ENCODE measurements at places on chromosomes 2 and 18.
A peak's percentile ranks its signal among the peaks of the same experiment; 100 is the strongest.

DNA sequence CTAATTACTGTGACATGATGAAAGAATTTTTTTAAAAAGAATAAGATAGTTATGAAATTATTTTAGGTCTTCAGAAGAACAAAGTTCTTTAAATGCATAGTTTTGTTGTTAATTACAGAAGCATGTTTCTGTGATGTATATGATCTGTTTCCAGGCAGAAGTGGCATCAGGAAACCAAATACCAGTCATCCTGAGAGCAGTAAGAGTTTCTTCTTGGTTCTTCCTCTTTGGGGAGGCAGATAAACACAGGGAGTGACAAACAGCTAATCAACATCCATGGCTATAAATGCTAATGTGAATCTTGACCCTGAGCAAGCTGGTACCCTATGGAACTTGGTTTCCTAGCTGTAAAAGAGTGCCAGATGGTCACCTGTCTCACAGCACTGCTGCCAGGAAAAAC, 29.2 kb downstream of the WIPF1 start:
- DNase-seq = no peak

GRCh38 chr2:77007686-77008085, 514.5 kb downstream of the LRRTM4 start:
- DNase-seq = no peak

- no peak for DNase-seq
These were observed 241.2 kb upstream of the KCNJ3 start for GRCh38 chr2:154457286-154457685.

DNA sequence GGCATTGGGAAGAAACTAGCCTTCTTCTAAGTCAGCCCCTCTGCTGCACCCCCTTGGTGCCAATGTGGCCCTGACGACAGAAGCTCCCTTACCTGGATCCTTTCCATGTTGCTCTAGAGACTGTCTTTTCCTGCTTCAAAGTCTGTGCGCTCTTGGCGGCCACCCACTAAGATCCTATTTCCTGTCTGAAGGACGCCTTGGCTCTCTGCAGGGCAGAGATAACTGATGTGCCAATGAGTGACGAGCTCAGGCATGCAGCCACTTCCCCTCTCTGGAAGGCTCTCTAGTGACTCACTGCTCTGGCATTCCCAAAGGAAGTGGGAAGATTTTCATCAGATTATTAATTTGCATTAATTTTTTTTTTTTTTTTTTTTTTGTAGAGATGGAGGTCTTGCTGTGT, 273.5 kb downstream of the CDH20 start:
- DNase-seq = no peak

DNA sequence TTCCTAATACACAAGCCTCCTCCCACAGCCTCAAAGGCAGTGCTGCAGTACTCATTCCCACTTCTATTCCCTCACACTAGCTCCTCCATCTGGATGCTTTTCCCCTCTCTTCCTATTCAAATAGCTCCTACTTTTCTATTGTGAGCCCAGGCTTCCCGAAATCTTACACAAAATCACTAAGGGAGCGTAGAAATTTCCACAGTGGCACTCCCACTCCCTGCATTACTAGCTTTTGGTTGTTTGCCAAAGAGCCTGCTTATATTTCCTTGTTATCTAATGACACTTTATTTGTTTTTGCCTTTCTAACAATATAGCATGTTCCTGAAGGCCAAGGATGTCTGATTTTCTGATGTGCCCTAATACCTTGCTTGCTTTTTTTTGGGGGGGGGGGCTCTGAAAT, 10.9 kb downstream of the EPAS1 start:
- no peak for DNase-seq

GRCh38 chr2:232412986-232413385, 6.3 kb downstream of the ALPG start:
- no peak for DNase-seq

DNA sequence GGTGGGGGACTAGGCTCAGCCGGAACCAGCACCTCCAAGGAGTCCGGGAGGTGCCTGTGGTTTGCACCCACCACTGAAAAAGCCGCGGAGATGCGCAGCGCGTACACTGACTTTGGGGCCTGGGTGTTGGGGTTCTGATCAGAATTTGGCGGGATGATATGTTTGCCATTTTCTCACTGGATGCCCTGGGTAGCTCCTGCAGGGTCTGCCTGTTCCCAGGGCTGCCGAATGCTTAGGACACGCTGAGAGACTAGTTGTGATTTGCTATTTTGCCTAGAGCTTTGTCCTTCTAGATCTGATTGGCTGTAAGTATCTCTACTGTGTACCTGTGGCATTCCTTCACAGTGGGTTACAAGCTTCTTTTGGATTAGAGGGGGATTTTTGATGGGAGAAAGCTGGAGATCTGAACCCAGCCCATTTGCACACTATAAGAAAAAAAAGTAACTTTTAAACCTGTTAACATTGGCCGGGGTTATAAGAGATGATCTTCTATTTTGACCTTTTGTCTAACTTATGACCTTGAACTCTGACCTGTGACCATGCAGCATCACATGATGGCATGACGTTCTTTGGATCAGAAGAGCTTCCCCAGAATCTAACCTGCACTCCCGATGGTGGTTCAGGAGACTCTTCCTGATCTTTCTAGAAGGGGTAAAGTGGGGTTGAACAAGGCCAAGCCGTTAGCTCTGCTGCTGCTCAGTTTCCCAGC, 1.6 kb downstream of the KCNE4 start:
- DNase-seq = no peak

DNA sequence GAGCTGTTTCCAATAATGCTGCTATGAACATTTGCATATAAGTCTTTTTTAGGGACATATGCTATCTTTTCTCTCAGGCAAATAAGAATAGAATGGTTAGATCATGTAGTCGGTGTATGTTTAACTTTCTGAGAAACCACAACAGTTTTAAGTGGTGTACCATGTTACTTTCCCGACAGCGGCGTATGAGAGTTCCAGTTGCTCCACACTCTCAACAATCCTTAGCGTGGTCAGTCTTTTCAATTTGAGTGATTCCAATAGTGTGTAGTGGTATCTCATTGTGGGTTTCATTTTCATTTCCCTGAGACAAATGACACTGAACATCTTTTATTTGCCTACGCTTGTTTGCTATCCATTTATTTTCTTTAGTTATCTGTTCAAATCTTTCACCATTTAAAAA, 149.5 kb downstream of the ACOXL start:
- no peak for DNase-seq

DNA sequence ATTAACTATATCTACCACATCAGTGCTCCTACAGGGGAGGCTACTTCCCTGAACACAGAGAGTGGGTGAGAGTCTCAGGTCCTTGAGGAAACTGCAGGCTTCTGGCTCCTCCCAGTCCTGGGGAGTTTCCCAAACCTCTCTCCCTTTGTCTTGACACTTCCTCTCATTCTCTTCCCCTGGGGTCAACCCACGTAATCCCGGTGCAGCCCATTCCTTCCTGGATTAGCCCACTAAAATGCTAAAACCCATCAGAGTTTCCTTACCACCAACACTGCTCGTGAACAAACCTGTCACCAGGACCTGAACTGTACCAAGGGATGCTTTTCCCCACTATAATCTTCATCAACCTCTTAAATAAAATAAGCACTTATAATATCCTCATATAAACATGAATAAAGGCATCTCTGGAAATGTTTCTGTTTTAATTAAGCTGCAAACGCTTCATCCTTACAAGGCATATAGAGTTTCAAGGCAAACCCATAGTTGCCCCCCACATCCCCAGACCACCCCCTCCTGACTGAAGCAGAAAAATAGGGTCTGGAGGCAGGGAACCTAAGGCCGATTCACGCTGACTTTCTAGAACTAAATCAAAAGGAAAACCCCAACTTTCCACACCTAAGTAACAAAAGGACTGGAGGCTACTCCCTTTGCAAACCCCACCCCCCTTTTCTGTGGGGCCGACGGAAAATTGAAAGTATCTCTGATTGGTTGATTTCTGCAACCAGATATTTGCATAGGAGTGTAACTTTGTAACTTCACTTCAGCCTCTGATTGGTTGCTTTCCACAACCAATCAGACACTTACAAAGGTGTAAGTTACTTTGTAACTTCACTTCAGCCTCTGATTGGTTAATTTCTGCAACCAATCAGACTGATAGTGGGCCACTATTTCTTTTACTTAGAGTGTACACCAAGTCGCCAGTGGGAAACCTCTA, 19.0 kb downstream of the TMSB10 start:
- DNase-seq = peak; percentile 62

GRCh38 chr2:158647436-158648231, 147.5 kb upstream of the DAPL1 start:
- no peak for DNase-seq

- no peak for DNase-seq
These were observed 44.2 kb upstream of the TAF1B start for GRCh38 chr2:9799011-9799596.

DNA sequence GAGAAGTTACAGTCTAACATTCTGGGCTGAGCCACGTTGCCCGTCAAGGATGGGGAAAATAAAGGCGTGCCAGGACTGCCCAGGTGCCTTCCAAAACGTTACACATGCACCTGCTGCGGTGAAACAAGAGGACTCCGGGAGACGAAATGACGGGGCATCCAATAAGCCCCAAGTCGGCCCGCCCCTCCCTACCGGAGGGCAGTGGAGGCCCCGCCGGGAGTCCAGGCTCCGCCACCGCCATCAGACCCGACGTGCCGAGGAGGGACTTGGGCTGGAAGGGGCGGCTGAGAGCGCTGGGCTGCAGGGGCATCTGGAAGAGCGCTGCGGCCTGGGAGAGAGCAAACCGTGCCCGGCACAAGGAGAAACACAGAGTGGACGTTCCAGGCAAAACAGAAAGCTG, 112.5 kb upstream of the GPC1 start:
- DNase-seq = no peak

DNA sequence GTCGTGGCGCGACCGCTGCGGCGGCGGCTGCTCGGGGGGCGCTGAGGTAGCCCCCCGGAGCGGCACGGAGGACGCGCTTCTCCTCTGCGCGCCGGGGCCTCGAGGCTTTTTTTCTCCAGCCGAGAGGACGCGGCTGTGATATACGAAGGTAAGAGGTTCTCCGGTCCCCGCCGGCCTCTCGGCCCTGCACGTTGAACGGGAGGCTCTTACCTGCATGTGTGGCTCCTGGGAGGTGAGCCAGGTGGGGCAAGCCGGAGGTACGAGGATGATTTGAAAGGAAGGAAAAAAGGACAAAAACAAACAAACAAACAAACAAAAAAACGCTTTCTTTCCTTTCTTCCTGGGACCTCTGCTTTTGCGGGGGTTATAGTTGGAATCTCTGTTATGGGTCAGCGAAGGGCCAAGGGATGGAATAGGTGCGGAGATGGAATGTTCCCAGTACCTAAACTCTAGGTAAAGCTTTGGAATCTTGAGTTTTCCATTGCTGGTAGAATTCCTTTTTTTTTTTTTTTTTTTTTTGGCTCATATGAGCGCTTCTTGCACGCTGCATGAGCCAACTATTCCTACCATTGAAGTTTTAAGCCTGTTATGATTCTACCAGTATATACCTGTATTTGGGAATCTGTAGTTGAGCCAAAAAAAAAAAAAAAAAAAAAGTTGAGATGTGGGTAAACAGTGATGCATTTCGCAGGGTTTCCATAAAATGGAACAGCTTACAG, 674 bp downstream of the PTPN4 start:
- DNase-seq = no peak

- no peak for DNase-seq
These were observed 296.4 kb downstream of the CYP26B1 start for GRCh38 chr2:71851094-71851750.

GRCh38 chr2:58291726-58292438, 50.8 kb upstream of the FANCL start:
- DNase-seq = no peak

DNA sequence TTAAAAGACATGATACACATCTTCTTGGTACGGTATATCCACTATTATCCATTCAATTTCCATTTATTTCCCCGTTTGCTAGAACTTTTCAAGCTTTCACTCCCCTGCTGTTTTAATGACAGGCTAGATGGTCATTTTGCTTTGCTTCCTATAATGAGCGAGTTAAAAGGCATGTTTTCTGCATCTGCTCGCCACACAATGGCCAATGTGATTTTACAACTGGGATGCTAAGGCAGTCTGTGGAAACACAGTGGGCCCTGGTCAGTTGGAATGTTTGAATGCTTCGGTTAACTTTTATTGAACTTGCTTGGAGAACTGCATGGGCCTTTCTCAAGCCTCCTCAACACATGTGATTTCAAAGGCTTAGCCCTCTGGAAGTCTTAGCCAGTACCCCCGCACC, 48.4 kb upstream of the TNP1 start:
- DNase-seq = no peak

DNA sequence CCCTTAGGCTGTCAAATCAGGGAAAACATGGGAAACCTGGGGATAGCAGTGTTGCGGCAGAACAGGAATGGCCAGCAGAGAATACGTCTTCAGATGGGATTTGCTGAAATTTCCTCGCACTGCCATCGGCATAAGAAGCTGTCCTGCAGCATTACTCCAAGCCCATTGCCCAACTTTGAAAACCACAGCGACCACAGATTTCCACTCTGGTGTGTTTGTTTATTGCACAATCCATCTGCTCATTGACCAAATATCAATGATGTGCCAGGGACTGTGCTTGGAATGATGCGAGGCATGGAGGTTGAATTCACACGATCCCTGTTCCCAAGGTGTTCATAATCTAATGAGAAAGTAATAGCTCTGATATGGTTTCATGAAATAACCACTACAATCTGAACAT, 383.3 kb upstream of the MYT1L start:
- DNase-seq = no peak

- DNase-seq = no peak
These were observed 47.3 kb upstream of the MGAT5 start for GRCh38 chr2:134206573-134206972.

DNA sequence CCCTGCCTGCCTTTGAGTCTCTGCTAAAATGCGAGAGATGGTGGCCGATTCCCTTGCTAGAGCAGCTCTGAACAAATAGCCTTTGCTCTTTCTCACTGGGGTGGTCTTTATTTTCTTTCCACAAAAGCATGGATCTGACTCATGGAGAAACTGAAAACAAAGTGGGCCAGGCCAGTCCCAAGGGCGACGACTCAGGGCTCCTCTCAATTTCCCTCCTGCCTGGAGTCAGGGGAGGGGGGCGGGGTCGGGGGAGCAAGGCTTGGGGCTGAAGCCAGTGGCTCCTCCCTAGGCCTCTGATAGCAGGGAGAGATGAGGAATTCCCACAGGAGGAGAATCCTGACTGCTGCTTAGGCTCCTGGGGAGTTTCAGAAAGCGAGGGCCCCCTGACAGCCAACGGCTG, 17.1 kb upstream of the IL1R2 start:
- DNase-seq = no peak

DNA sequence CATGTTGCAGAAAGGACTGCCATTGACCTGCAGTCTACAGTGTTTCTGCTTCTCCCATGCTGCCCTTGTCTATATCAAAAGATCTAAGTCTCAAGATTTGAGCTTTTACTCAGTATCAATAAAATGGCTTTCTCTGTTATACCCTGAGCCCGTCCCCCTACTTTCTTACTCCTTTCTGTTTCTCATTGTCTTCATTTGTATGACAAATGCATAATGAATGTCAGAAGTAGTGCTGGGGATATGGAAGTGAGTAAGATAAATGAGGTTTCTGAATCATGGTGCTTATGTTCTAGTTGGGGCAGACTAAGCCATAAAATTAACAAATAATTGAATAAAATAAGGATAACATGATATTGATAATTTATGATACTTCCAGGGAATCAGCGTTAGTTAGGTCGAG, 128.6 kb downstream of the PARD3B start:
- no peak for DNase-seq
